ENCODE measurements at places on chromosomes 3 and 15.

GRCh38 chr15:93278783-93279182 lies 189.8 kb upstream of the RGMA start:
- no peak for DNase-seq

GRCh38 chr3:113185194-113185835 lies 26.0 kb upstream of the BOC start:
- no peak for DNase-seq

DNA sequence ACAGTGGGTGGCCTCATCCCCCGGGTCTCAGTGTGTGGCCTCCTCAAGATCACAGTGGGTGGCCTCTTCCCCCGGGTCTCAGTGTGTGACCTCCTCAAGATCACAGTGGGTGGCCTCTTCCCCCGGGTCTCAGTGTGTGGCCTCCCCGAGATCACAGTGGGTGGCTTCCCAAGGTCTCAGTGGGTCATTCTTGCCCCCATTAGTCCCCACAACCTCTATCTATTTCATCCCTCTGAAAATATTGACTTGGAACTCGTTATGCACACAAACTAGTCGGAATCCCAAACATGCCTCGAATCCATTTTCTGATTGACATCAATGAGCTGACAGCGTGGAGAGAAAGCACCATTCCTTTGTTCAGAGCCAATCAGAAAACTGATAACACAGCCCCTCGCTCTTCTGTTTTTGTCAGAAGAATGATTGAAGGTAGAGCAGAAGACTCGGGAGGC lies 10.8 kb upstream of the SSUH2 start:
- no peak for DNase-seq

DNA sequence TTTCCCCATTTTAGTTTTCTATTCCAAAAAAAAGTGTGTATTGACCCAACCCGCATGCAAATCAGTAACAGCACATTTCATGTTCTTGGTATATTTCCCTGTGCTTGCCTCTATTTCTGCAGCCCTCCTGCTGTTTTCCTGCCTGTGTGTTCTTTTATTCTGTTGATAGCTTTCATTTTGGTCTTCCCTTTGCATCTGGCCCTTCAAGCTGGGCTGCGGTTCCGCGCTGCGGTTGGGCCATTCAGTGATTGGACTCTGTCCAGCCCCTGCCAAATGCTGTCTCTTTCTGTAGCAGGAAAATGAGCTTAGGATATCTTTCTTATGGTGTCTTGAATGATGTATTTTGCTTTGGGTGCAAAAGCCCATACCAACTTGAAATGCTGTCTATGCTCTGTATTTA lies 49.9 kb downstream of the ZNF621 start:
- DNase-seq = no peak

GRCh38 chr15:49041426-49041825 lies 4.8 kb downstream of the SECISBP2L start:
- peak; percentile 44 for DNase-seq
